CD4-positive, CD25-positive, alpha-beta regulatory T cell (primary cell): ENCODE measurements at places on chromosomes 13 and 19.

DNA sequence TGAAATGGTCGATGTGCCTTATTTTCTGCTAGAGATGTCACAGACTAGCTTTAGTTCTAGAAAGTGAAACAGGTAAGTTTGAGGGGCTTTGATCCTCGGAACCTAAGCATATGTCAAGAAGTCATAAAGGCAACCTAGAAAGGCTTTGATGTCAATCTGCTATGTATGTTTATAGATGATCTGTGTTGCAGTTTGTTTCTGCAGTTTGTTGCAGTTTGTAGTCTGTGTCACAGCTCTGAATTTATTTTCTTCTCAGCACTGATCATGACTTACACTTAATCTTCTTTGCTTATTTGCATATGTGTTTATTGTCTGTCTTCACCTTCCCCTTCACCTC, 5.9 kb downstream of the LSM14A start:
- H3K27ac ChIP-seq = no peak overlapping the region
- H3K27me3 ChIP-seq = no peaks in the 10 kb centered on the region
- peak; percentile 69 for DNase-seq

DNA sequence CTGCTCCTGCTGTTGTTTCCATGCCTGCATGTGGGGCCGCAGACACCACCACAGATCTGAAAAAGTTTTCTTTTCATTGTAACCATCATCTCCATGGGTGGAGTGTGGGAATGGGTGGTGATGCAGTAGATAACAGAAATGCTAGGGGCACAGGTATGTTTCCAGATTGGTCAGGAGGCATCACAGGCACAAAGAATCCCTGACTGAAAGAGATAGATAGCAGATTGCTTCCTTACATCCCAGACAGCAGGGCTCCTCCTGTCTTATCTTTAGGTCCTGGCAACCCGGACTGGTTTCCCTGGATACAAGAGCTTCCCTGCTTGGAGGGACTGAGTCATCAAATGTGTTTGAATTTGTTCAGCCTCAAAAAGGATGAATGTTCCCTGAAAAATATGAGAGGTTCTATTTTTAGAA, 1937.6 kb downstream of the PCDH9 start:
- no peak overlapping the region for H3K27ac ChIP-seq
- DNase-seq = no peak
- H3K4me1 ChIP-seq = no peaks in the 10 kb centered on the region
- H3K36me3 ChIP-seq = no peaks in the 10 kb centered on the region
- H3K27me3 ChIP-seq = no peaks in the 10 kb centered on the region
- H3K4me3 ChIP-seq = no peak overlapping the region

DNA sequence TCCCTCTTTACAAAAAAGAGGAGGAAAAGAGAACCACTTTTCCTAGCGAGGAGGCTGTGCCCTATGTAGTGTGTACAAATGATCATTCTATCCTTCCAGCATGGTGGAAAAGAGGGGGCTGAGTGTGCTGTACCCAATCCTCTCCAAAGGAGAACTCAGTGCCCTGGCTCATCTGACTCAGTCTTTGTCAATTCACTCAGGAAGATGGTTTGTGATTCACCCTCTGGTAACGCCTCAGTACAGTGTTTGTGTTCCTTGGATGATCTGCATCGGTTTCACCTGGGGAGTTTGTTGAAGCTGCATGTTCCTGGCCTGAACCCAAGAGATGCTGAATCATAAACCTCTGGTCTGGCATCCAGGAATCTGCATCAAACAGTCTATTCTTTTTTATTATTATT, 18.3 kb upstream of the ENOX1 start:
- no peaks in the 10 kb centered on the region for H3K4me1 ChIP-seq
- peaks cover 4% of the 10 kb centered on the region for H3K27me3 ChIP-seq
- DNase-seq = no peak
- no peak overlapping the region for H3K4me3 ChIP-seq

GRCh38 chr13:51781246-51782022, 22.5 kb downstream of the DHRS12 start:
- no peak overlapping the region for H3K4me3 ChIP-seq
- no peaks in the 10 kb centered on the region for H3K36me3 ChIP-seq
- H3K27me3 ChIP-seq = no peaks in the 10 kb centered on the region
- H3K4me1 ChIP-seq = no peaks in the 10 kb centered on the region
- DNase-seq = peak; percentile 37
- H3K27ac ChIP-seq = no peak overlapping the region

- no peak overlapping the region for H3K4me3 ChIP-seq
- DNase-seq = no peak
- no peak overlapping the region for H3K27ac ChIP-seq
- H3K36me3 ChIP-seq = no peaks in the 10 kb centered on the region
- no peaks in the 10 kb centered on the region for H3K4me1 ChIP-seq
Observed at GRCh38 chr13:50720861-50721671, 122.4 kb downstream of the DLEU7 start.

DNA sequence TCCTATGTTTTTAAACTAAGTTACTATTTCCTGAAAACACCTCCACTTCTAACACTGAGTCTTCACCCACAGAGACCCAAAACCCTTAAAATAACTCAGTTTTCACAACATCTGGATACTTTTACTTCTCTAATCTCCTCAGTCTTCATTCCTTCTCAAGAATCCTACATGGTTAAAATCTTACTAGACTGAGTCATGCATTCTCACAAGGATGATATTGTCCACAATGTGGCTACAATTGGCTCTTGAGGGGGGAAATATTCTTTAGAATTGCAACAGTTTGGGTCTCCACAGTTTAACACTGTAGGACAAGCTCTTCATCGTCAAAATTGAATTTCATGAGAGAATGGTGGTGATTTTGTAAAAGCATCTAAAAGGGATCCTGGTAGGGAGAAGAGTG, 397.1 kb downstream of the SLITRK5 start:
- H3K4me1 ChIP-seq = no peaks in the 10 kb centered on the region
- DNase-seq = no peak
- no peak overlapping the region for H3K4me3 ChIP-seq
- no peak overlapping the region for H3K27ac ChIP-seq
- no peaks in the 10 kb centered on the region for H3K27me3 ChIP-seq

DNA sequence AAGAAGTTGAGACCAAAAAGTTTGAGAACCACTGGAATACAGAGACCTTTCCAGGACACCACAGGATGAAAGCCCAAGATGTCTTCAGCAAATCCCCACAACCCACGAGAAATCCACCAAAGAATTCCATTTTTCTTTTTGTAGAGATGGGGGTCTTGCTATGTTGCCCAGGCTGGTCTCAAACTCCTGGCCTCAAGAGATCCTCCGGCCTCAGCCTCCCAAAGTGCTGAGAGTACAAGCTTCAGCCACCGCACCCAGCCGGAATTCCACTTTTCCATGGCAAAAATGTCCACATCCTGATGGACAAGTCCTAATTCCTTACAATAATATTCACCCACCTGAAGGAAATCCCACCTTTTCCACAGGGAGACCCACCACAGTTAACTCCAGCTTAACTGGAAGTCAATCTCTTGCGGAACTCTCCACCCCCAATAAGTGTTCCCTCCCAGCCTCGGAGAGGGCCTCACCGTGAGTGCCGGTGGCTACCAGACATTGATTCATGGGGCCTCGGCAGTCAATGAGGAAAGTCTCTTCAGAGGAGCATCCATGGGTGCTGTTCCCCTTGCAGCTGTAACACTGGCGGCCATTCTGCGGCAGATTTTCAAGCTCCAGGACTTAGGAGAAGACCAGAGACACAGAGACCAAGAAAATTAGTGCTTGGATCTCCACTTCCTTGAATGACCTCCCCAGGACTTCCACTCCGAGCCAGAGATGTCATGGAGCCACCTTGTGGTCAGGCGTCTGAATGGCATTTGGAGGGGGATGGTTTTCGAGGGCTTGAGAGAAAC, 12.3 kb upstream of the CADM4 start:
- H3K27me3 ChIP-seq = no peaks in the 10 kb centered on the region
- no peak overlapping the region for H3K27ac ChIP-seq
- DNase-seq = peak; percentile 12
- H3K4me3 ChIP-seq = no peak overlapping the region
- no peaks in the 10 kb centered on the region for H3K4me1 ChIP-seq

- no peak overlapping the region for H3K27ac ChIP-seq
- H3K36me3 ChIP-seq = no peaks in the 10 kb centered on the region
- no peaks in the 10 kb centered on the region for H3K27me3 ChIP-seq
- no peaks in the 10 kb centered on the region for H3K4me1 ChIP-seq
- no peak overlapping the region for H3K4me3 ChIP-seq
- DNase-seq = no peak
Observed at GRCh38 chr13:110463871-110464510, 97.5 kb downstream of the RAB20 start.

DNA sequence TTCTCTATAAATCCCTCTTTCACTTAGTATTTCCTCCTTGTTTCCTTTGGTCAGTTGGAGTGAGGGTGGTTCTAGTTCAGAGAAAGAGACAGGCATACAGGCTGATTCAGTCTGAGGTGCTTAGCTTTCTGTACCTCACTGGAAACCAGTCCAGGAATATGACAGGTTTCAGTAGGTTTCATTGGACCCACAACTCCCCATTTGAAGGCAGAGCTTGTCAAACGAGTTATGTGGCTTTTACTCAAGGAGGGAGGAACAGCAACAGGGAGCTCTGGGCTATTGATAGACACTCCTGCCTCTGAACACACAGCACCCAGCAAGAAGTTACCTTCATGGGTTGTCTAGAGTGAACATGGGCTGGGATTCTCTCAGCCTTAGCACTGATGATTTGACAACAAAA, 14.5 kb downstream of the ACTN4 start:
- no peak overlapping the region for H3K4me3 ChIP-seq
- H3K4me1 ChIP-seq = peaks cover 82% of the 10 kb centered on the region
- H3K36me3 ChIP-seq = no peaks in the 10 kb centered on the region
- DNase-seq = no peak
- H3K27me3 ChIP-seq = no peaks in the 10 kb centered on the region
- H3K27ac ChIP-seq = no peak overlapping the region

DNA sequence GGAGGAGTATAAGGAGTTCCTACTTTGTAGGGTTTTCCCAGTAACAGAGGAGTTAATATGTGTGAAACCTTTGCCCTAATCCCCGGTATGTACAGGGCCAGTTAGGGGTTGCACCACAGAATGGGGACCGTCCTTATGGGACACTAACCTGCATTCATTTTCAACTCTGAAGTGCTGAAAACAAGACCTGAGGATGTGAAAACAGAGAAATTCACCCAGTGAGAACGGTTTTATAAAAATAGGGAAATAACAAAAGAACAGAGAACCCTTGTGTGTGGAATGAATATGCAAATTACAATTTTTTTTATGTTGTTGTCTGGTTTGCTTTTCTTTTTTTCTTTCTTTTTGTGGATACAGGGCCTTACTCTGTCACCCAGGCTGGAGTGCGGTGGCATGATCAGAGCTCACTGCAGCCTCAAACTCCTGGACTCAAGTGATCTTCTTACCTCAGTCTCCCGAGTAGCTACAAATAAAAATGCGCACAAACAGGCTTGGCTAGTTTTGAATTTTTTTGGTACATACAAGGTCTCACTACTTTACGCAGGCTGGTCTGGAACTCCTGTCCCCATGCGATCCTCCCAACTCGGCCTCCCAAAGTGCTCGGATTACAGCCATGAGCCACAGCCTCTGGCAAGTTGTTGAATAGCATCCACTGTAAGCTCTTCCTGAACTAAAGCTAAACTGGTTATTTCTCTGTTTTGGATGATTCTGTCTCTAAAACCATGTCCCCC, 10.6 kb downstream of the CLC start:
- DNase-seq = no peak
- no peak overlapping the region for H3K4me3 ChIP-seq
- H3K27ac ChIP-seq = no peak overlapping the region
- H3K4me1 ChIP-seq = no peaks in the 10 kb centered on the region
- H3K36me3 ChIP-seq = no peaks in the 10 kb centered on the region
- peaks cover 6% of the 10 kb centered on the region for H3K27me3 ChIP-seq

GRCh38 chr13:88800505-88800904, 1129.3 kb downstream of the SLITRK5 start:
- no peak overlapping the region for H3K4me3 ChIP-seq
- H3K27me3 ChIP-seq = no peaks in the 10 kb centered on the region
- no peaks in the 10 kb centered on the region for H3K36me3 ChIP-seq
- no peak overlapping the region for H3K27ac ChIP-seq

GRCh38 chr13:77510156-77510555, 25.4 kb upstream of the SCEL start:
- DNase-seq = no peak
- H3K4me3 ChIP-seq = no peak overlapping the region
- no peaks in the 10 kb centered on the region for H3K4me1 ChIP-seq
- no peak overlapping the region for H3K27ac ChIP-seq

DNA sequence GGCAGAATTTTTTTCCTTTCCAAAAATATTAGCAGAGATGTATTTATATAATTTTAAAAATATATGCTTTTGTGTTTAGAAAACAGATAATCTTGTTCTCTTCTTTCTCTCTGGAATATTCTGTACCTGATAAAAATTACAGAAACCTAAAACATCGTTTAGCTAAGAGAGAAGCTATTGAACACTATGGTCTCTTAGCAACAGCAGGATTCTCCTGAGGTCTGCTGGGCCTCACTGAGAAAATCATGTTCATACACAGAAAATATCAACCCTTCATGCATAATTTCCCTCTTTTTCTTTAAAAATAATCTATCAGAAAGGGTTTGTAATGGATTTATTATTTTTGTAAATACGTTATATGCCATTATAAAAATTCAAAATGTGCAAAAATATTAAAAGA, 242.2 kb downstream of the DCLK1 start:
- no peak for DNase-seq
- H3K4me1 ChIP-seq = no peaks in the 10 kb centered on the region
- H3K27ac ChIP-seq = no peak overlapping the region
- no peaks in the 10 kb centered on the region for H3K36me3 ChIP-seq
- no peak overlapping the region for H3K4me3 ChIP-seq

DNA sequence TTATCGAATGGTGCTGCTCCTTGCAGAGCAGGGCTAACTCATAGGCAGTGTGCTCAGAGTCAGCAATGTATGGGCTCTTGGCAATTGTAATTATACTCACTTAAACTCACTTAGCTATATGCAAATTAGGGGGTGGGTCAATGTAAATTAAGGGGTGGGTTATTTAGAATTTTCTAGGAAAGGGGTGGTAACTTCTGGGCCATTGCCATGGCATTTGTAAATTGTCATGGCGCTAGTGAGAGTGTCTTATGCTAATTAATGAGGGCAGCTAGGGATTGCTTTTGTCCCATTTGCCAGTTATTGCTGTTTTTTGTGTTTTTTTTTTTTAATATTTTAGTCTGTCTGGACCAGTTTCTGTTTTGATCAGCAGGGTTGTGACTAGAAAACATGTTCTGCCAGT, 68.4 kb downstream of the DIAPH3 start:
- no peak overlapping the region for H3K4me3 ChIP-seq
- H3K4me1 ChIP-seq = no peaks in the 10 kb centered on the region

GRCh38 chr13:94495806-94496205, 16.3 kb upstream of the DCT start:
- no peak overlapping the region for H3K27ac ChIP-seq
- DNase-seq = no peak
- H3K36me3 ChIP-seq = no peaks in the 10 kb centered on the region
- no peaks in the 10 kb centered on the region for H3K4me1 ChIP-seq

DNA sequence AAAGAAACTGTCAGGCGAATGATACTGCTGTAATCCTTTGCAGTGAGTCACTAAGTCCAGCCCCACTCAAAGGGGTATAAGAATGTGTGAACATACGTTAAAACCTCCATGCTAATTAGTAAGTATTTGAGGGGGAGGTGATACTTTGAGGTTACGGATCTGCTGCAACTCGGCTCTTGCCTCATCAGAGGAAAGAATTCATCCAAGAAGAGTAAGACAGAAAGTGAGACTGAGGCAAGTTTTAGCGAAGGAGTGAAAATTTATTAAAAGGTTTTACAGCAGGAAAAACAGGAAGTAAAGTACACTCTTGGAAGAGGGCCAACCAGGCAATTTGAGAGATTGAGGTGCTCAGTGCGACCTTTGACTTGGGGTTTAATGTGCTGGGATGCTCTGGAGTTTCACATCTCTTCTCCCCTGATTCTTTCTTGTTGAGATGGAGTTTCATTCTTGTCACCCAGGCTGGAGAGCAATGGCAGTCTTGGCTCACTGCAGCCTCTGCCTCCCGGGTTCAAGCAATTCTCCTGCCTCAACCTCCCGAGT, 9.8 kb downstream of the CLEC4M start:
- H3K4me1 ChIP-seq = peaks cover 5% of the 10 kb centered on the region
- DNase-seq = no peak
- H3K4me3 ChIP-seq = peak overlapping the region; percentile 63
- H3K36me3 ChIP-seq = no peaks in the 10 kb centered on the region
